ENCODE measurements at places on chromosomes 5 and 9.

- DNase-seq = no peak
Observed at GRCh38 chr9:108160039-108160438, 670.5 kb upstream of the KLF4 start.

- no peak for DNase-seq
Observed at GRCh38 chr5:117892360-117892759, 1096.0 kb downstream of the DTWD2 start.

DNA sequence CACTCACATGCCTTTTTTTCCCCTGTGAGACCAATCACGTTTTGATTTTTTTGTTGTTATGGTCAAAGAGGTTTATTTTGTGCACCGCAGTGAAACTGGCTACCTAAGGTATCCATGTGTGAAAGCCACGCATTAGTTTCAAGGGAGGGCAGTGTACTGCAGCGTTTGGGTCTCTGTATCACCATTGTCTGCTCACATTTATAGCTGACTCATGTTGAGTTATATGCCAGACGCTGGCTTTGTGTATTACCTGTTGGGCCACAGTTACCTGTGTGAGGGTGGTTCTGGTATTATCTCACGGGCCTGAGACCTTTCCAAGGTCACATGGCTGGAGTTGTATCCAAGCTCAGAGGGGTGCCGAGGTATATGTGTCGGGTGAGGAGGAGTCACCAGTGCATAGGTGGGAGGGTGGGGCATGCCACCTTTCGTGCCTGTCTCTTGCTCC lies 75.8 kb downstream of the ARHGAP26 start:
- no peak for DNase-seq

DNA sequence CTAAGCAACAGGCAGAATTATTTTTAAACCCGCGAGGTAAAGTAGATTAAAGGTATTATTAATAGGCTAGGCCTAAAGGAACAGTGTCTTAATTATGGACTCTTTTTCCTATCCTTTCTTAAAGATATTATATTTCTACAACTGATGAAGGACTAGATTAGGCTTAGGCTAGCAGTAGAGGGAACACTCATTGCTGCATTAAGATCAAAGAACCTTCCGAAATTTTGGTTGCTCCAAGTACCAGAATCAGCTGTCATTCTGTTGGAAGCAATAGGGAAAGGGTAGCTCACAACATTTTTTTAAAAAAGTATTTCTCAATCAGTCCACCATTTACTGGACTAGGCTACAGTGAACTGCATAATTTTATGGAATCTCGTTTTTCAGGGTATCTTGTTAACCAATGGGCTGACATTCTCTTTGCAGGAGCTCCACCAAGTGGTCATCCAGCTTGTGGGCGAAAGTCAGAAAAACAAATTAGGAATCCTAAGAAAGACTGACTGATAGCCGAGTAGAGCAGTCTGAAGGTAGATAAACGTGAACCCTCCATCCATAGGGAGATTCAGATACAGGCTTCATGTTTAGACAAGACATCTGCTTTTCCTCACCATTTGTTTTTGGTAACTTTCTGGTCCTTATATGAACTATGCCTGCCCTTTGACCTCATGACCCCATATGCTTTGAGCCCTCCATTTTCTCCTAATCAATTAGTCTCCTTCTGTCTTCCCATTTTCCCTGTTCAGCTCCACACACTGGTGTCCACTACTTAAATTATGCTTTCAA lies 103.6 kb upstream of the CHD1 start:
- no peak for DNase-seq

GRCh38 chr9:91758491-91758981 lies 191.5 kb downstream of the ROR2 start:
- DNase-seq = no peak

GRCh38 chr9:136191960-136192286 lies 13.0 kb downstream of the LHX3 start:
- DNase-seq = no peak

DNA sequence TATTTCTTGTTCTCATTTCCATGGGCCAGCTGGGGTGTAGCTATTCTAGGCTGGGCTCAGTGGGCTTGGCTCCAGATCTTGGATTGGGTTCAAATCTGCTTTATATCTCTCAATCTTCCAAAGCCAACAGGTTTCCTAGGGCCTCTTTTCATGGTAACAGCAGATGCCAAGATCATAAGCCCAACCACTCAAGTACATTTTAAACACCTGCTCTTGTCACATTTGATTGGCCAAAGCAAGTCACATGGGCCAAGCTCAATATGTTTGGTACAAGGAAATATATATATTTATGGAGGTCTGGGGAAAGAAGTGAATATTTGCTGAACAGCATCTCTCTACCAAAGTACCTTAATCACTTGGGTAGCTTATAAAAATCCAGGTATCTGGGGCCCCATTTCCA lies 49.5 kb downstream of the MRRF start:
- DNase-seq = no peak

Measured in activated T-helper 9 cell treated with anti-CD3 and anti-CD28 coated beads, Interleukin-2, amount 50 U/mL, for 16 hours (primary cell).